ENCODE measurements at places on chromosomes 1 and 21. TPM values are rescaled to one million over a fixed set of nuclear protein-coding genes. Genes with fewer than 3 reads are reported as not detected.
A peak's percentile ranks its signal among the peaks of the same experiment; 100 is the strongest.

DNA sequence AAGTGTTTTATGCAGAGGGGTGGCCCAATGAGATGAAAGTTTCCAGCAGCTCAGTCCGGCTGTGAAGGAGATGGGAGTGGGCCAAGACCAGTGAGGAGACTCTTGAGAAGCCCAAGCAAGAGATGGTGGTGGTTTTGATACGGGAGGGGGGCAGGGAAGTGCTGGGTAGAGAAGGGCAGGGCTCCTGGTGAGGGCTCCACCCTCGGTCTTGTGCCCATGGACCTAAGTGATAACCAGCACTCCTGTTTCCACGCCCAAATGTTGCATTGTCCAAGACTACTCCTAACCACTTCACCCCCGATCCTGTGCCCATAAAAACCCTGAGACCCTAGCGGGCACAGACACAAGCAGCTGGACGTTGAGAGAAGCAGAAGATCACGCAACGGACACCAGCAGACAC lies 140.9 kb downstream of the MIS18A start:
- no peak for DNase-seq

- no peak for DNase-seq
Measured at GRCh38 chr21:32484706-32485380, 72.3 kb downstream of the EVA1C start.

- DNase-seq = no peak
Measured at GRCh38 chr1:87155170-87155569, 173.5 kb upstream of the LMO4 start.

NFIA gene
- 42.3 TPM for polyA plus RNA-seq

NUCKS1 gene
- polyA plus RNA-seq = 371 TPM

KPRP gene
- polyA plus RNA-seq = not detected

SNRPE gene
- 299 TPM for polyA plus RNA-seq

GRCh38 chr1:32335535-32335789 lies 571 bp downstream of the MARCKSL1 start:
- no peak for DNase-seq

GRCh38 chr1:6167391-6168303 lies 12.5 kb downstream of the CHD5 start:
- DNase-seq = no peak

- DNase-seq = no peak
Measured at GRCh38 chr1:7681401-7681800, 89.7 kb upstream of the VAMP3 start.

C4BPB gene
- 0.94 TPM for polyA plus RNA-seq

DNA sequence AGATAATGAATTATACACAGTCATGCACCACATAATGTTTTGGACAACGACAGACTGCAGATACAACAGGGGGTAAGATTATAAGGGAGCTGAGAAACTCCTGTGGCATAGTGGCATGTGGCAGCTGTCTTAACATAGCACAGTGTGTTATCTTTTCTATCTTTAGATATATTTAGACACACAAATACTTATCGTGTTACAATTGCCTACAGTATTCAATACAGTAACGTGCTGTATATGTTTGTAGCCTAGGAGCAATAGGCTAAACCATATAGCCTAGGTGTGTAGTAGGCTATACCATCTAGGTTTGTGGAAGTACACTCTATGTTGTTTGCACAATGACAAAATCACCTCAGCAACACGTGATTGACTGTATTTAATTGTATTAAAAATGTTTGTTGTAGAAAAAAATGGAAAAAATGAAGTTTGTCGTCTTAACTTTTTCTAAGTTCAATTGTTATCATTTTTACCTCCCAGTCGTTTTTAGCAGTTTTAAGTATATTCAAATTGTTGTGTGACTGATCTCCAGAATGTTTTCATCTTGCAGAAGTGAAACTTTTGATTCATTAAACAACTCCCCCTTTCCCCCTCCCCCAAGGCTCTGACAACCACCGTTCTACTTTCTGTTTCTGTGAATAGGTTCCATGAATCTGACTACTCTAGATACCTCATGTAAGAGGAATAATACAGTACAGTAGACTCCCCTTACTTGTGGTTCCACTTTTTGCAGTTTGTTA lies 351.0 kb upstream of the B3GALT2 start:
- no peak for DNase-seq

DNA sequence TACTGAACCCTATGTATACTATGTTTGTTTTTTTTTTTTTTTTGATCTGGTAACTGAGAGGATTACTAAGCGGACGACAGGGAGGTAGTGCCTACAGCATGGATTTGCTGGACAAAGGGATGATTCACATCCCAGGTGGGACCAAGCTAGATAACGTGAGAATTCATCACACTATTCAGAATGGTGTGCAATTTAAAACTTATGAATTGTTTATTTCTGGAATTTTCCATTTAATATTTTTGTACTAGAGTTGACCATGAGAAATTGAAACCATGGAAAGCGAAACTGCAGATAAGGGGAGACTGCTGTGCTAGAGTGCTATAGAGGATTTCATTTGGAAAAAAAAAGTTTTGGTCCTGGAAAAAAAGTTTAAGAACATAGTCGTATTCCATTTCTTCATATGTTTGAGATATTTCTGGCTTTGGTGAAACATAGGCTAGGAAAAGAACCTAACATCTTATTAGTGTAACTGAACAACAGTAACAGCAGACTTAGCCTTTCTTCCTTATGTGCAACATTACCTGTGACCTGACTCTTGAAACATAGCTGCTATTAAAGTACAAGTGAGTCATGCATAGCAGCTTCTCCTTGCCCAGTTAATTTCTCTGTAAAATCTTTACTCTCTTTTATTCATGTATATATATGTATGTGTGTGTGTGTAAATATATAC lies 202.5 kb downstream of the FGGY start:
- no peak for DNase-seq

AIRE gene
- polyA plus RNA-seq = 0.09 TPM

- DNase-seq = no peak
Measured at GRCh38 chr1:168180148-168180524, 1.4 kb downstream of the TIPRL start.

DNA sequence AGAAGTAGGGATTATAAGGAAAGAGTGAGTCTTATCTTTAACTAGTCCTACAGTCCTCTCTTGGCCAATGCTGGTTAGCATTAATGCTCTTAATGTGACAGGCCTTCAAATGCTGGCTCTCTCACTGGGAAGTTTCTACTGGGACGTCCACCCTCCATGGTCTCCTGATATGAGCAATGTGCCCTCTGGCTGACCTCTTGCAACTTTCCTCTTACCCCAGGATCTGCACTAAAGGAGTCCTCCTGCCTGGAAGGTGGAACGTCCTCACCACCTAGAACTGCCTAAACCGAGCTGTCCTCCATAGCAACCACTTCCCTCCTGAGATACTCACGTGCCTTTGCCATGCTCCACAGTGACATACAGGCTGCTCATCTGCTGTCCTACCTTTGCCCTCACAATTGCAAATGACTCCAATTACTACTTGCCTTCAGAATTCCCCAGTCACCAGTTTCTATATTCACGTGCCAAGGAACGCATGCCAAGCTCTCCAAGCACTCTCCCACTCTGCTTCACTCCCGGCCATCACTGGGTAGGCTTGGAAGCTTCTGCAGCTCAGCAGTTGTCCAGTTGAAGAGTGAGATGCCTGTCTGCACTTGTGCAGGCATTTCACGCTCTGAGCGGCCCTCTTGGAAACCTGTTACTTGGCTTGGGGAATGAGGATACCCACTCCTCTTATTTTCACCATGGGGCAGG lies 404.7 kb downstream of the RRAGC start:
- DNase-seq = no peak

DNA sequence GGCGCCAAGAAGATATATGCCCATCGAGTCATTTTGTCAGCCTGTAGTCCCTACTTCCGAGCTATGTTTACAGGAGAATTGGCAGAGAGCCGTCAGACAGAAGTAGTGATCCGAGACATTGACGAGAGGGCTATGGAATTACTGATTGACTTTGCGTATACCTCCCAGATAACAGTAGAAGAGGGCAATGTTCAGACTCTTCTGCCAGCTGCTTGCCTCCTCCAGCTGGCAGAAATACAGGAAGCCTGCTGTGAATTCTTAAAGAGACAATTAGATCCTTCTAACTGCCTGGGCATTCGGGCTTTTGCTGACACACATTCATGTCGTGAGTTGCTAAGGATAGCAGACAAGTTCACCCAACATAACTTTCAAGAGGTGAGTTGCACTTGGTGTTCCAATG lies 19.1 kb downstream of the KLHL20 start:
- DNase-seq = no peak

OPTC gene
- polyA plus RNA-seq = not detected

OR2M3 gene
- polyA plus RNA-seq = 0.05 TPM

DNA sequence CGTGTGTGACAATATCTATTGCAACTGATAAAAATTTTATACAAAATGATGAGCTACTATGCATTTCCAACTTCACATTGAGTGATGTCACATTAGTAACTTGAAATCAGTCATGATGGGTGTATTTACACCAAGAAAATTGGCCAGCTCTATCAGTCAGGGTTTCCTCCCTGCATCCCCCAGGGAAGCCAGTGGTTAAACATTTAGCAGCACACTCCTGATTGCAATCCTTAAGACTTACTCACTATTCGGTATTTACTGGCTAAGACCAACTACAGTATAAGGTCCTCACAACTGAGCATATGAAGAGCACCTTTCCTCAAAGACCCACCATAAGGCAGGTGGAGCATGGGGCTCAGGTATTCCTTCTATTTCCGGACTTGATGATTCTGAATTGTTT lies 41.3 kb upstream of the PTGFRN start:
- DNase-seq = no peak

DNA sequence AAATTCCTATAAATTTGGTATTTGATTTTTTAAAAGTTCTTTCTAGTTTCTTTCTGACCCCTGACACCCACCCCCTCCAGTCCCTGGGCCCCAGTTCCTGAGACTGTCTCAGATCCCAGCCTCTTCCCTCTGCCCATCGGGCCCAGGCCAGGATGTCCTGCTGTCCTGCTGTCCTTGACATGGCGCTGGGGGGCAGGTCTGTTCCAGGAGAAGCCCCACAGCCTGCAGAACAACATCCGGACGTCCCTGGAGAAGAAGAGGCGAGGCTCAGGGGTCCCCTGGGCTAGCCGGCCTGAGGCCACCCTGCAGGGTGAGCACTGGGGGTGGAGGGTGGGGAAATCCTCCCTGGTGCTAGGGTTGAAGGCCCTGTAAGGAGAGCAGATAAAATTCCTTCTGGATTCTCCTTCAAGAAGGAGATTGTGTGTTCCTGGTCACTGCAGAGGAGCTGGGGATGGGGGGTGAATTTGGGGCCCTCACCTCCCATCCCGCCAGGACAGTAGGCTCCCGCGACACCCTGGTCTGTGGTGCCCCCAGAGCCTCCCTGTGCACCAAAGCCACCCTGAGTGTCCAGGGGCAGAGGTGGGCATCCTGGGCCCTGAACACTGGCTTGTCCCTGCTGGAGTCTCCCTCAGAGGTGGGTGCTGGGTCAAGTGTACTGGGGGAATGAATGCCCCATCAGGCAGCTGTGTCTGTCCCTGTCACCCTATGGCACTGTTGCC lies 45.0 kb downstream of the DISP3 start:
- DNase-seq = no peak

OR2L13 gene
- not detected for polyA plus RNA-seq

DNA sequence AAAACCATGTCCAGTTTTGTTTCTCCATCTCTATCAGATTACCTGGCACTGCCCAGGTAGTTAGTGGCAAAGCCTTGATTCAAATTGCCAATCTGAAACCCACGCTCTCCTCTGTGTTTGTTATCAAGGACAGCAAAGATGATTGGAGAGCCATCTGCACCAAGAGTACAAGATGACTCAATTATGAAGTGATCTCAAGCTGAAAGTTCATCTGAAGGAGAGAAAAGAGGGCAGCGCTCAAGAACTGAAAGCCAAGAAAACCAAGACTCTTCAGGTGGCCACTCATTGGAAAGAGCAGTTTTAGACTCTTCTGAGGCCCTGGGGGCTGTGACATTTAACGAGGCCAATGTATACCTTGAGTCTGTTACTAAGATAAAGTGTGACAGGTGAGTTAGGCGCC lies 13.8 kb downstream of the RXRG start:
- no peak for DNase-seq

DNA sequence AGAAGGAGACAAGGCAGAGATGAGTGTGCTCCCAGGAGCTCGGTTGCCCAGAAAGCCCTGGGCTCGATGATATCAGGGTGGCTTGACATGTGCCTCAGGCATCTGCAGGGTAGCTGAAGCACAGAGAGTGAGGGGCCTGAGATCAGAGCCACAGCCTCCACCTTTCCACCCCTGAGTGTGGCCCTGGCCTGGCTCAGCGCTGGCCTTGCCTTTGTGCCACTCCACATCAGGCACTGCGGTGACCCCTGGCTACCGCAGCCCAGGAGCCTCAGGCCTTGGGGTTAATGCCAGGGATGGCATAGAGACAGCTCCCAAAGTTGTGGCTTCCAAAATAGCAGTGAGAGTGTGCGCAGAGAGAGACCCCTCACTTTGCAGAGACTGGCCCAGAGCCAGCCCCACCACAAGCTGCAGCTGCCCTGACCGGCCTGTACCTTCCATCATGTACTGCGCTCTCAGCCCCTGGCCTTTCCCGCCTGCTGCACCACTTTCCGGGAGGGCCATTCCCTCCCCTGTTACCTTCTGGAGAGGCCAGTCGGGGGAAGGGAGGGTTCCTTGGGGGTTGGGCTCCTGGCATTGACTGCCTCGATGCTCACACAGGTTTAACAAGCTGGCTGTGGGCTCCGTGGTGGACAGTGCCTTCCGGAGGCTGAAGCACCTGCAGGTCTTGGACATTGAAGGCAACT lies 19.5 kb downstream of the PODN start:
- DNase-seq = peak; percentile 65

SPRR5 gene
- not detected for polyA plus RNA-seq

DNA sequence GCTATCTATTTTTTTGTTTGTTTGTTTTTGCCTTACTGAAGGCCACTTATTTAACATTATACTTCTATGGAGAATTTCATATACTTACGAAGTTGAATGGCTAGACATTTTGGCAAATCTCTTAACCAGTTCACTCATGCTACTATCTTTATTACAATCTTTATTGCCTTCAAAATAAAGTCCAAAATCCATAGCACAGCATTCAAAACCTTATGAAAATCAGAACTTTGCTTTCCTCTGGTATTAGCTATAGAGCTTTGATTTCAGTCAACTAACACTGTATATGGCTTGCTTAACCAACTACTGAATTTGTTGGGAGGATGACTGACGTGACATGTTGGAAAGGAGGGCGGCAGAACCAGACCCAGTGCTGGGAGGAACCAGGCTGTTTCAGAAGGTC lies 571.1 kb downstream of the LMO4 start:
- no peak for DNase-seq

GLIS1 gene
- 0.11 TPM for polyA plus RNA-seq

DNA sequence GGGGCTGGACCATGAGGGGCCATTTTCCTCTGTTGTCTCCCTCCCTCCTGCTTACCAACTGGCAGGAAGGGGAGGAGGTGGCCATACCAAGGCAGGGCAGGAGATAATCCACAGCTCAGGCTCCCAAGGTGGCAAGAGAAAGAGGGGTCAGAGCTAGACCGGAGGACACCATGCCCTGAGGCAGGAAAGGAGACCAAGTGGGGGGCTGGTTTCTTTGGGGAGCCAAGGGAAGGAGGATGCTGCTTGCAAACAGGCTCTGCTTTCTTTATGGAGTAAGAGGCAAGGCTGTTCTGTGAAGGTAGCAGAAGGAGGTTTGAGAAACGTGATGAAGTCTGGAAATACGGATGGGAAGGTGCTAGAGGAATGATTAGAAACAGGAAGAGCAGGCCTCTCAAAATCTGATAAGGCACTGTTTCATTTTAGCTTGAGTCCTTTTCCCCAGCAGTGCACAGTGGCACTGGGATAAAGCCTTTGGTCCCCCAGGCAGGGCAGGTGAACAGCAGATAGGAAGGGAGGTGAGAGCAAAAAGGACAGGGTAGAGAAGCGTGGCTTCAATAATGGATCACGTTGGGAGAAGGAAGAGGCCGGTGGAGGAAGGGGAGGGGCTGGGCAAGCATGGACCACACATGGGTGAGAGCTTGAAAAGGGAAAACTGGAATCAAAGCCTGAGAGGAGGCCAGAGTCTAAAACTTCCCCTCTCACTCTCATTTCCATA lies 44.2 kb upstream of the GALNT2 start:
- DNase-seq = no peak

GPR161 gene
- 26.4 TPM for polyA plus RNA-seq

Measured in left lung (tissue), 14 donors.